ENCODE measurements at places on chromosomes 7 and 10. TPM values are rescaled to one million over a fixed set of nuclear protein-coding genes. Genes with fewer than 3 reads are reported as not detected.

- no peak for DNase-seq
Measured at GRCh38 chr7:34165927-34166550, 260.7 kb downstream of the BMPER start.

DNA sequence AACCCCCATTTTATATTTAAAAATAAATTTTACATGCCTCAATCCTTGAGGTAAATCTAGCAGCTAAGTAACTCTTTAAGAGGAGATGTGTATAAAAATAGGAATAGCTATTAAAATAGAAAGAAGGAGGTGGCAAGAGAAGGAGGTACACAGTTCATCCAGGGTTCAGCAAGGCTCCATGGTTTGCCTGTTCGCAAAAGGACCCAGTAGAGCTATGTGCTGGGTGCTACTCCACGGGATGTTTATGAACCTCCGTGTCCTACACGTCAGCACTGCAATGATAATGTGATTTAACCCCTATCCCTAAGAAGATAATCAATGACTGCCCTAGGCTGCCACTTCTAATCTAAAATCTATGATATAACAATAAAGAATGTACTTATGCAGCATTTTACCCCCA, 926 bp upstream of the DENND11 start:
- no peak for DNase-seq

AKR1D1 gene
- total RNA-seq: not detected

- DNase-seq: no peak
Measured at GRCh38 chr7:24051651-24052050, 232.3 kb upstream of the NPY start.

- DNase-seq: no peak
Measured at GRCh38 chr10:8321990-8322389, 267.5 kb downstream of the GATA3 start.

ACTR1A gene
- total RNA-seq: 90.6 TPM
